Stimulated activated CD4-positive, alpha-beta T cell treated with anti-CD3 and anti-CD28 coated beads, TNF-alpha, amount 100 ng/mL, for 48 hours (primary cell): ENCODE measurements at places on chromosomes 12 and 14.
A peak's percentile ranks its signal among the peaks of the same experiment; 100 is the strongest.

- no peak for DNase-seq
Measured at GRCh38 chr14:74896400-74896799, 14.7 kb downstream of the DLST start.

DNA sequence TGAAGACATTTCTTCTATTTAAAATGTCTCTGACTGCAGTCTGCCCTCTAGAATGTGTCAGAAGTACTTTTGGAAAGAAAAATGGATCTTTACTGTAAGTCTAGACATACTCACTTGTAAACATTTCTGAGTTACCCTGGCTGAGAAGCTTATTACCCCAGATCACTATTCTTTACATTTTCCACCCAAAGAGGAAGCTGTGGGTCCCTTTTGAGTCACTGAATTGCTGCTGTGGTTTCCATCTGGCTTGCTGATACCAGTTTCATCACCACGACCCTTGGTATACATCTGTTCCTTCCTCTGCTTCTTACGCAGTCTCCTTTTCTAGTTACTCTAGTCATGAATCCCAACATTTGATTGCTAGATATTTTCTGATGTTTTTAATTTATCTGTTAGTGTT is 20.2 kb upstream of the CLEC4D start:
- peak; percentile 43 for DNase-seq

DNA sequence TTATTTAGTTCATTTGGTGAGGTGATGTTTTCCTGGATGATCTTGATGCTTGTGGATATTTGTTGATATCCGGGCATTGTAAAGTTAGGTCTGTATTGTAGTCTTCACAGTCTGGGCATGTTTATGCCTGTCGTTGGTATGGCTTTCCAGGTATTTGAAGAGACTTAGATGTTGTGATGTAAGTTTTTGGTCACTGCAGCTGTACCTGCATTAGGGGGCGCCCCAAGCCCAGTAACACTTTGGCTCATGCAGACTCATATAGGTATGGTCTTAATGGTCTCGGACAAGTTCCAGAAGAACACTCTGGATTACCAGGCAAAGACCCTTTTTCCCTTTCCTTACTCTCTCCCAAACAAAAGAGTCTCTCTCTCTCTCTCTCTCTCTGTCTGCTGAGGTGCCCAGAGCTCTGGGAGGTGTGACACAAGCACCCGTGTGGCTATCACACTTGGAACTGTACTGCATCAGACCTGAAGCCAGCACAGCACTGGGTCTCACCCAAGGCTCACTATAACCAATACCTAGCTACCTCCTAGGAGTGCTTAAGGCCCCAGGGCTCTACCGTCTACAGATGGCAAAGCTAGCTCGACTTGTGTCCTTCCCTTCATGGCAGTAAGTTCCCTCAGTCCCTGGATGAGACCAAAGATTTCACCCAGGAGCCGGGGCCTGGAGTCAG is 425.8 kb upstream of the ATXN7L3B start:
- no peak for DNase-seq

GRCh38 chr12:98644433-98644711 is 216 bp downstream of the IKBIP start:
- no peak for DNase-seq

DNA sequence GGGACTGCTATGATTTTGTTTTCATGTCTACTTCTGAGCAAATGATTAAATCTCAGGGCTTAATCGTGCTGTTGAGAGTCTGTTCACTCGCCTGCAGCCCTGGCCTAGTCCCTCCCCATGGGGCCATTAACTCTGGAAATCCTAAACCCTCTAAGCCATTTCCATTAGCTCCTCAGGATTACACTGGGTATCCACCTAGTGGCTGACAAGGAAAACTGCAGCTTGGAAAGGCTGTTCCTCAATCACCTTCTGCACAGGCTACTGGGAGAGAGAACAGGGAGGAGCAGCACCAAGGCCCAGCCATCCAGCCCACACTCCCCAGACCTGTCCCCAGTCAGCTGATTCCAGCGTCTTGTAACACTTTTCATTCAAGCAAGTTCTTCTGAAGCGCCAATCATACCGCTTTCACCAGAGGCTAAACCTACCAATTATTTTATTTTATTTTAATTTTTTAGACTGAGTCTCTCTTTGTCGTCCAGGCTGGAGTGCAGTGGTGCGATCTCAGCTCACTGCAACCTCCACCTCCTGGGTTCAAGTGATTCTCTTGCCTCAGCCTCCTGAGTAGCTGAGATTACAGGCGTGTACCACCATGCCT is 48.7 kb downstream of the NEUROD4 start:
- no peak for DNase-seq

DNA sequence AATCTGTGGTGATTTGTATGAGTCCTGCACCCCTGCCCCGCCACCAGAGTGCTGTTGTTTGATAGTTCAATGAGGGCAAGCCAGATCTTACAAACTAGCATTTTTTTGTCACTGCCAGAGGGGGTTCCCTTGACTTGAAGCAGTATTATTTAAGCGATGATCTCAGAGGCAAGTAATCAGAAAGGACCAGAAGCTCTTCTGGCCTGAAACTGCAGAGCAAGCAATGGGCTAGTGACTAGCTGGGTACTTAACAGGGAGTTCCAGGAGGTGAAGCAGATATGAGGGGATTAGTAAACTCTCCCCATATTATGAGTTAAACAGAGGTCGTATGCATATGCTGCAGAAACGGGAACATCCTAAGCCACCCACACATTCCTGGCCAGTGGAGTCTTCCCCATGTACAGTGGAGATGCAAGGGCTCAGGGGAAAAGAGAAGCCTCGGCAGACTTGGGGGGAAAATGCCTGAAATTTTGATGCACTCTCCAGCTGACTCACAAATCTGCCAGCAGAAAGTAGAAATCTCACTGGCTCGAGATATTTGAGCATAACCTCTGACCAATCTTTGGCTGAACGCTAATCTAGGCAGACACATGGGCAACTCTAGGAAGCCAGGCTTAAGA is 8.3 kb upstream of the CRACR2A start:
- no peak for DNase-seq

DNA sequence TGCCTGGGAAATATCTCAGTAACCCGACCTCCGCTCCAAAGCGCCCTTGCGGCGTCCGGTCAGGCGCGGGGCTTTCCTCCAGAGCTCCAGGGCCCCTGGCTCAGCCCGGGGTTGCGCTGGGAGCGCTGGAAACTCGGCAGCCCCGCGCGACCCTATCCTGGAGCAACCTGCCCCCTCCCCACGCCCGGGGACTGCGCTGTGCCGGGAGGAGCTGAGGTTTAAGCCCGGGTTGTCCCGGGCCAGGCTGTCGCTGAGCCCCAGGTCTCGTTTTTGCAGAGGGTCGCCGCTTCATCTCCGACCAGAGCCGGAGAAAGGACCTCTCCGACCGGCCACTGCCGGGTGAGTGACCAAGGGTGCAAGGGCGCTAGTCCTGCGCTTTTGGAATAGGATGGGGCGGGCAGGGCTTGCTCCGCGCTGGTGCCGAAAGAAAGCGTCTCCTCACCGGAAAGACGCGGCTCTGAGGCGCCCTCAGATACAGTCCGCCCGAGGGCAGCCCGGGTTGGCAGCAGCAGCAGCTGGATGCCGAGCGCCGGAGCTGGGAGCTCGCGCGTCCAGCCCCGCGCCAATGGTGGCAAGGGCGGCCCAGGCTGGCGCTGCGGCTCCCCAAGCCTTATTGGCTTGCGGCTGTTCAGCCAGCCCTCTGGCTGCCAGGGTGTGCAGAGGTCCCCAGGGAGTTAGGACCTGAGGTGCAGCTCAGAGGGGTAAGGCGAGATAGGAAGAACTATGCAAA is 1.5 kb downstream of the SPX start:
- DNase-seq: peak; percentile 47

DNA sequence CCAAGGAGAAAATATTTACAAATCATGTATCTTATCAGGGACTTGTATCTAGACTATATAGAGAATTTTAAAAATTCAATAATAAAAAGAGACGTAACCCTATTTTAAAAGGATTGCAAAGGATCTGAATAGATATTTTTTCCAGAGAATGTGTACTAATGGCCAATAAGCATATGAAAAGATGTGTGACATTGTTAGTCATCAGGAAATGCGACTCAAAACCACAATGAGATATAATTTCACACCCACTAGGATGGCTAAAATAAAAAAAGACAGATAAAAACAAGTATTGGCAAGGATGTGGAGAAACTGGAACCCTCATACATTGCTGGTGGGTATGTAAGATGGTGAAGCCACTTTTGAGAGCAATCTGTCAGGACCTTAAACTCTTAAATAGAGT is 141.9 kb upstream of the BMP4 start:
- DNase-seq: no peak

DNA sequence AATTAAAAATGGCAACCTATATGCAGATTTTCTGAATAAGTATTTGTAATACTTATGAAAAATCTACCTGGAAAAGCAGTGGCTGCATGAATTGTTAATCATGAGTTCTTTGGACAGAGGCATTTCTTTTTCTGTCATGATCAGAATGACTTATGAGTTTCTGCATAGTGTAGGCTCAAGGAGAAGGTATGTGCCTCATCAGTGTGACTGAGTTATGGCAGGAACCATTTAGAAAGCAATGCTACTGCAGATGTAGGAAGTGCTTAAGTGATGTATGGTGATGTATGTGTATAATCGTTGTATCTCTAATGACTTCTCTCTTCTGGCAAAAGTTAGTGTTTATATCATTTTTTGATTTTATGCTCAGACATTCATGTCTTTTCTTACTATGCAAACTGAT is 816.4 kb upstream of the FBXO33 start:
- DNase-seq: no peak

DNA sequence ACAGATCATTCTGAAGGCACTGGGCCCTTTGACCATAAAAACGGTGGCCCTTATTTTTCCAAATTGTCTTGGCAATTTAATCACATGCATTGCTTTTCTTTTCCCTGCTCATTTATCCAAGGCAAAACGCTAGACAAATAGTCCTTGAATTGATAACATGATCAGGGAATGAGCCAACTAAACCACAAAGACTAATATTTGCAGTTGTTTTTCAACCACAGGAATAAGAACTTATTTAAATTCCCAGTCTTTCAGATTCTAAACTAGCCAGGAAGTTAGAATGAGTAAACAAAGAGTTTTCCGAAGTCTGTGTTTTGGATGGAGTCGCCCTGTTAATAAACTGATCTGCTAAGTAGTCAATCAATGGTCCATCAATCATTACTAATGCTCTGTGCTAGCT is 14.9 kb downstream of the TBX5 start:
- DNase-seq: no peak

DNA sequence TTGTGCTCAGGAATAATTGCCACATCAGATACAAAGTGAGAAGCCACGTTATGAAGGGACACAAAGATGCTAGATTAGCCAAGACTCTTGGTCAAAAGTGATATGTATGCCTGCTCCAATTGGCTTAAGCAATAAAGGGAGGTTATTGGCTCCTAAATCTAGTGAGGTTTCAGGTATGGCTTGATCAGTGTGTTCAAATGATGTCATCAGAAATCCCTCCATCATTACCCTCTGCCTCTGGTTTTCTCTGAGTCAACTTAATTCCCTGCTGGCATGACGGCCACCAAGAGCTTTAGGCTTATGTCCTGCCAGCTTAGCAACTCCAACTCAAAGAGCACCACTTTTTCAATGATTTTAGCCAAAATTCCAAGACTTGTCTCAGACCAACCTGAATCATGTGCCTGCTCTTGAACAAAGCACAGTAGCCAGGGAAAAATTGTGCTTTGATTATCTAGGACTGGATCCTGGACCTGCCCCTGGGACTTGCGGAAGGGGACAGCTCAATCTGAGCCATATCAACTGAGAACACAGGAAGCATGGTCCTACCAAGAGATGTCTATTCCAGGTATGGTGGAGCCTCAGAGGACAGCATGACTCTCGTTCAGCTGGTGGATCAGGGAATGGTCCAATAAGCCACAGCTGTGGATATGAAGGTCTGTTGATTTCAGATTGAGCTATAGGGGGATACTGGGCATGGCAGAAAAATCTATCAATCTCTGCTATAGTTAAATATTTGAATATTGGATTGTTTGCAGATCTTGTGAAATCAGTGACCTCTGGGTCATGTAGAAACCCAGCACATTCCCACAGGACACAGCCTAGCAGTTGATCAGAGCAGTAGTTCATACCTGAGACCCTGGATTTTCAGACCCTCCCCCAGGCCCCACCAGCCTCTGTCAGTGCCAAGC is 16.1 kb upstream of the P2RX7 start:
- no peak for DNase-seq

GRCh38 chr12:93336291-93336741 is 41.4 kb upstream of the NUDT4 start:
- DNase-seq: no peak

GRCh38 chr12:3552726-3553045 is 61.7 kb downstream of the PRMT8 start:
- DNase-seq: no peak

- DNase-seq: no peak
Measured at GRCh38 chr14:28756884-28757570, 9.6 kb upstream of the FOXG1 start.

GRCh38 chr14:69044965-69045555 is 66.0 kb upstream of the ACTN1 start:
- DNase-seq: no peak

GRCh38 chr14:34593740-34594375 is 36.1 kb downstream of the SNX6 start:
- no peak for DNase-seq

- DNase-seq: no peak
Measured at GRCh38 chr12:67220065-67220464, 49.1 kb upstream of the CAND1 start.

DNA sequence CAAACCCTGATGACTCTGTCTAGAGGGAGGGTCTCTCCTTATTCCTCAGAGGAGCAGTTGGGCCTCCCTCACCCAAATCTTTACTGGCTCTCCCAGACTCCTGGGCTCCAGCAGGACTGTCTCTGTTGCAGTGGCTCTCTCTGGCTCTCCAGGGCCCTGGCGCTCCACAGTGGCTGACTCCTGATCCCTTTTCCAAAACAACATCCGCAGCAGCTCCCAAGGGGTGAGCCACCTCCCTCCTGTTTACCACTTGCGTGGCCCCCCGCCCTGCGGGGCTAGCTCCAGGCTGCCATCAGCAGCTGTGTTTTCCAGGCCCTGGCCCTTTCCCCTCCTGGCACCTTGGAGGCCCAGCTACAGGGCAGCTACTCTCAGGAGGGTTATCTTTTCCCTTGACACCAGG is 123.5 kb downstream of the CALM1 start:
- DNase-seq: no peak

- DNase-seq: no peak
Measured at GRCh38 chr12:96343347-96343954, 56.8 kb downstream of the CDK17 start.

DNA sequence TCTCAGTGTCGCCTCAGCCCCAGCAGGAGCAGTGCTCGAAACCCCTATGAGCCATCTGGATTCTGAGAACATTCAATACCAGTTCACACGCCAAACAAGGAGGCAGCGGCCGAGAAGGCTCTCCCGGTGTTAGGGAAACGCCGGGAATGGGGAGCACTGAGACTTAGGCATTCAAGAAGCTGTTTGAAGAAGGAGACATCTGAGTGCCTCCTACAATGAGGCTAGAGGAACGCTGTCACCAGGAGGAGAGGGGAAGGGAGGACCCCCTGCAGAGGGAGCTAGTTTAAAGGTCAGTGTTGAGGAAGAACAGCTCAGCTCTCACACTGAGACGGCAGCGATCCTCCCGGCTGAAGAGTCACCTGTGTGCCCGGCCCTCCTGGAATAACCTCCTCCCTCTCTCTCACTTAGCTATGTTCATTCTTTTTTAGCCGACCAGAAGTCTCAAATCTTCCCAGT is 69.9 kb downstream of the SERPINA3 start:
- no peak for DNase-seq

GRCh38 chr12:60594035-60594711 is 998.3 kb downstream of the SLC16A7 start:
- DNase-seq: no peak

GRCh38 chr12:25585021-25585523 is 32.0 kb upstream of the LMNTD1 start:
- DNase-seq: no peak

GRCh38 chr14:86491743-86492142 is 961.8 kb downstream of the FLRT2 start:
- no peak for DNase-seq

GRCh38 chr12:81718616-81719015 is 40.5 kb downstream of the PPFIA2 start:
- no peak for DNase-seq
